ENCODE measurements at places on chromosomes 7 and 10. TPM values are rescaled to one million over a fixed set of nuclear protein-coding genes. Genes with fewer than 3 reads are reported as not detected.
A peak's percentile ranks its signal among the peaks of the same experiment; 100 is the strongest.

GRCh38 chr10:59967079-59967478, 60.7 kb upstream of the CCDC6 start:
- DNase-seq, result no peak

- peak; percentile 40 for DNase-seq
Observed at GRCh38 chr7:65946904-65947303, 35.1 kb downstream of the GUSB start.

DNA sequence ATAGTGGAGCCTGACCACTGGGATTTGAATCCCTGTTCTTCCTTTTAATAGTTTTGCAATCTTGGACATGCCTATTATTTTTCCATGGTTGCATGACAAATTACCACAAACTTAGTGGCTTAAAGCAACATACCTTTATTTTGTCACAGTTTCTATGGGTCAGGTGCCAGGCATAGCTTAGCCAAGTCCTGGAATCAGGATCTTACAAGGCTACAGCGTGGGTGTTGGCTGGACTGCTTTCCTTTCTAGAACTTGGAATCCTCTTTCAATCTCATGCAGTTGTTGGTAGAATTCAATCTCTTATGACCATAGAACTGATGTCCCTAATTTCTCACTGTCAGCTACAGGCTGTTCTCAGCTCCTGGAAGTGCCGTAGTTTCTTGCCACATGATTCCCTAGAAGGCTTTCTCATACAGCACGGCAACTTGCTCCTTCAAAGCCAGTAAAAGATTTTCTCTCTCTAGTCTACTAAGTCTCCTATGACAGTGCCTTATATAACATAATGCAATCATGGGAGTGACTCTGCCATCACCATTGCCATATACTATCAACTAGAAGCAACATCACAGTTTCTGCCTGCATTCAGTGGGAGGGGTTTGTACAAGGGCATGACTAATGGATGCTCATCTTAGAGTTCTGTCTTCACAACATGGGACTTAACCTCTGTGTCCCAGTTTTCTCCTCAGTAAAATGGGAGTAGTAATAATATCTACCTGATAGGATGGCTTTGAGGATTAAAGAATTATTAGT, 243.4 kb upstream of the FZD1 start:
- DNase-seq, result no peak

DNA sequence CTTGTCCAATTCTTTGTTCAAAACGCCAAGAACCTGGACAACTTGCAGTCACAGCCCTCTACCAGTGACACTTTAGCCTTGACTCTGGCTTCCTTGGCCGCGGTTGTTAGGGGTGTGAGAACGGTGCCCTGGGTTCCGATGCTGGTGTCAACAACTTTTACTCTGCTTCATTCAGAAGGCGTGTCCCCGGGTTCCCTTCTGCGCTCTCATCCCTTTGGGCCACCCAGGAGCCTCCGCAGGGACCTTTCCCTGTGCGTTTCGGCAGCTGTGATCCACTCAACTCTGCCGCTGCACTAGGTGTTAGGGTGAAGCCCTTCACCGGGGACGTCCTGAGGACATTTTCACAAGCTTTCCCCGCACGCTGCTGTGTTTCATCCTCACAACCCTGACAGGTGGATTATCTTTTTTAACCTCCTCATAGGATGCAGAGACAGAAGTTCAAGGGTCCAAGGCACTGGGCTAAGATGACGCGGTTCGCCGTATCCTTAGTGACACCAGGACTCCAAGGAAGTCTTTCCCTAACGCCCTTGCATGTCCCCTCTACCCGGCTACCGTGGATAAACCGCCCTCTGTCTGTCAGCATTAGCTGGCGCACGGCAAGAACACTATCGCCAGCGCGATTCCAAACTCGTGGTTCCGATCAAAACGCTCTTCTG, 133.5 kb upstream of the SHH start:
- DNase-seq, result no peak

SLC26A3 gene
- not detected for total RNA-seq

Measured in MG63 (cell line).